ENCODE measurements at places on chromosomes 1 and 21.

DNA sequence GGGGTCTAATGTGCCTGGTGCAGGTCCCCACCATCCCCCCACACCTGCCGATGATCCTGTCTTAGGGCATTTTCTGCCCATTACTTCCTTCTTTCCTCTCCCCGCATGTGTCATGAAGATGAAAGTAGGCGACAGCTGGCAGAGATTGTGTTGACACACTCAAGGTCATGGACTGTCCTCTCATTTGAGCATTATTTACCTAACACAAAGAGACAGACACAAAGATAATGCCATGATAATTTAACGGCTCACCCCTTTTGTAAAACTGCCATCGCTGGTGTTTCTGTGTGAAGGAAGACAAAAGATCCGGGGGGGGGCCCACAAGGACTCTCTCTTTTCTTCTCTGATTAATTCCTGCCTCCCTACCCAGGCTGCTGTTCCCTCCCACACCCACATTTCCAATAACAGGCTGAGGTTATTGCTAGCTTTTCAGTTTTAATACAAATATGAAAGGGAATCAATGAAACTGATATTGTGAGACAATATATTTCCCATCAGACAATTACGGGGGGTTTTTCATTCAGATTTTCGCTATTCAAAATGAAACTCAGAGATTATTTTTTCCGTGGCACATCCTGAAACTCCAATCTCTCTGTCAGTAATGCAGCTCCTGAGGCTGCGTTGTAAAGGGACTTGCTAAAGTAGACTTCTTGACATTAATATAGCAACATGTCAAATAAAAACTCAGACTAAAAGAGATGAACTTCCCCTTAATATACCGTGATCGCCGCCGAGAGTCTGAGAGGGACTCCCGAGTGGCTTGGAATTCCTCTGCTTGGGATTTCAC, 561.1 kb downstream of the NPHP4 start:
- no peak for DNase-seq

- no peak for DNase-seq
These were observed 146.9 kb upstream of the DUSP10 start for GRCh38 chr1:221888801-221889200.

DNA sequence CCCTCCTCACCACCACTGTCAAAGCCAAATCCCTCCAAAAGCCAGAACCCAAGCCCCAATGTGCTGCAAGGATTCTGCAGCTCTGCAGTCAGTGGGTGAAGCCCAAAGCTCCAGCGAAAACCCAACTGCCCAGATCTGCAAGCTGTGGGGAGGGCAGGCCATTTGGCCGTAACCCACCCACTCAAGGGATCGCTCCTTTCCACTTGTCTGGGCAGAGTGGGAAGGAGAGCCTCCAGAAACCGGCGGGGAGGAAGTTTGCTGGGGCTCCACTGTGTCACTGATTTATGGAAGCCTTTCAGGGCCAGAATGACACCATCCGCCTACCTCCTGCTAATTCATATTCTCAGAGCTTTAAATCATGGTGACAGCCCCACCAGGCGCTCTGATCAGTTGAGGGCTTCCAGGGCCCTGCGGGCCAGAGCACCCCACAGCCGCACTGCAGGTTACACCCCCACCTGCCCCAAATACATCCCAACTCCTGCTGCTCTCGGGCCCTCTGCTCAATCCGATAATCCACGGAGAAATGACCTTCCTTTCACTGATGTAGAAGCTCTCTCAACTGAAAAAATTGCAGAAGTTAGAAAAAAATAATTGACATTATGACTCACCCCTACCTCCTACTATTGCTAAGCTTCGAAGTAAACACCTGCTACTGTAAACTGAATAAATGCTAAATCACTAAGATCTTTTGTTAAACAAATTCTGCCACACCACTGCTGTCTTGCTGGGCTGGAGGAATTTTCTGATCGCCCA, 40.6 kb upstream of the RAB4A start:
- no peak for DNase-seq

GRCh38 chr1:14914351-14914988, 239.1 kb upstream of the TMEM51 start:
- DNase-seq = no peak

GRCh38 chr1:9345922-9346321, 53.2 kb downstream of the SPSB1 start:
- no peak for DNase-seq

- DNase-seq = no peak
These were observed 595 bp downstream of the CRYBG2 start for GRCh38 chr1:26353210-26353859.

GRCh38 chr21:45989355-45990048, 7.9 kb downstream of the COL6A1 start:
- no peak for DNase-seq

GRCh38 chr1:246609632-246610031, 43.4 kb downstream of the CNST start:
- DNase-seq = no peak

- no peak for DNase-seq
These were observed 26.5 kb downstream of the ECE1 start for GRCh38 chr1:21263653-21264225.

DNA sequence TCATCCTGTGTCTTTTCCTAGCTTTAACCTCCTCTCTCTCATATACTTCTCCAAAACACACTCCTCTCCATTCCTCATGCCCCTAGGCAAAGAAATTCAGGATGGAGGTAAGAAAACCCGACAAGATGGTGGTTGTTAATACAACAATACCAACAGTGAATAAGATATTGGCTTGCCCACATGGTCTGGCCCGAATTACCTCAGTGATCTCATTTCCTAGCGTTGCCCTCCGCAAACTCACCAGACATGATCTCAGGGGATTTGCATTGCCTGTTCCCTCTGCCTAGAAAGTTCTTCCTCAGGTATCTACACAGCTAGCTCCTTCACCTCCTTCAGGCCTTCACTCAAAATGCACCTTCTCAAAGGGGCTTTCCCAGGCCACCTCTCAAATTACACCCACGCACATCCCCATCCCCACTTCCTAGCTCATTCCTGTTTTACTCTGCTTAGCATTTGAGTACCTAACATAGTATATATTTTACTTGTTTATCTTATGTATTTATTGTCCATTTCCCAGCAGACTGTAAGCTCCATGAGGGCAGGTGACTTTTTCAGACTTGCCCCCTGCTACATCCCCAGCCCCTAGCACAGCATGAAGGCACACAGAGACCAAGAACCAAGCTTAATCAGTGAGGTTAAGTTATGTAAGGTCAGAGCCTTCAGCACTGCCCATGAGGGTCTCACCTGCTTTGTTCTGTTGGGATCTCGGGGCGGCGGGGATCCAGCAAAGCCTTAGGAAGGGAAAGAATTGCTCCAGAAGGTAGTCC, 10.2 kb upstream of the UBR4 start:
- no peak for DNase-seq

DNA sequence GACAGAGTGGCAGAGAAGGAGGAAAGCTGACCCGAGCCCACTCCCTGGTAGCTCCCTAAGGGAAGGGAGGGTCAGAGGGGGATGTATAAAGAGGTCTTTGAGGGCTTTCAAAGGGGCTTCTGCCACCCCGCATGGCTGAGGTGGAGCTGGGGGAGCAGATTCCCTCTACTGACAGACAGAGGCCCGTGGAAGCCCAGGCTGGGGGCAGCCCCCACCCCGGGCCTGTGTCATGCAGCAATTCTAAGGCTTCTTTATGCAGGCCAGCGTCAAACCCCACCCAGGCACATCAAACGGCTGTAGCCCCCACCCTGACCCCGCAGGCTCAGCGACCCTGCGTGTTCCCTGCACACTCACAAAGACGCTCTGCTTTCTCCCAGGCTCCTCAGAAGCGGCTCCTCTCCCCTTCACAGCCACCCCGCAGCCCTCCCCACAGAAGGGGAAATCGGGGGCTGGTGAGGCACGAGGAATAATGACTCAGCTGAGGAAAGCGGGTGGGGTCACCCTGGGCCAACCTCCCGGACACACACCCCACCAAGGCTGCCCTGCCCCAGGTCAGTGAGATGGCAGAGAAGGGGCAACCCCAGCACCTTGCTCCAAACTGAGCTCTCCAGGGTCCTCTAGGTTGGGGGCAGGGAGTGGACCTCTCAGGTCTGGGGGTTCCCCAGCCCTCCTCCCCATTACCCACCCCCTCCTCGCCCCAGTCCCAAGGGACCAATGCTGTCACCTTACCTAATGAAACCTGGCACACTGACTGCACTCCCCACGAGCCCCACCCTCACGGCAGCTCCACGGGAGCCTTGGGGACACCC, 10.8 kb downstream of the SLC45A3 start:
- DNase-seq = no peak

GRCh38 chr1:224203243-224204016, 20.4 kb downstream of the DEGS1 start:
- DNase-seq = peak; percentile 98

DNA sequence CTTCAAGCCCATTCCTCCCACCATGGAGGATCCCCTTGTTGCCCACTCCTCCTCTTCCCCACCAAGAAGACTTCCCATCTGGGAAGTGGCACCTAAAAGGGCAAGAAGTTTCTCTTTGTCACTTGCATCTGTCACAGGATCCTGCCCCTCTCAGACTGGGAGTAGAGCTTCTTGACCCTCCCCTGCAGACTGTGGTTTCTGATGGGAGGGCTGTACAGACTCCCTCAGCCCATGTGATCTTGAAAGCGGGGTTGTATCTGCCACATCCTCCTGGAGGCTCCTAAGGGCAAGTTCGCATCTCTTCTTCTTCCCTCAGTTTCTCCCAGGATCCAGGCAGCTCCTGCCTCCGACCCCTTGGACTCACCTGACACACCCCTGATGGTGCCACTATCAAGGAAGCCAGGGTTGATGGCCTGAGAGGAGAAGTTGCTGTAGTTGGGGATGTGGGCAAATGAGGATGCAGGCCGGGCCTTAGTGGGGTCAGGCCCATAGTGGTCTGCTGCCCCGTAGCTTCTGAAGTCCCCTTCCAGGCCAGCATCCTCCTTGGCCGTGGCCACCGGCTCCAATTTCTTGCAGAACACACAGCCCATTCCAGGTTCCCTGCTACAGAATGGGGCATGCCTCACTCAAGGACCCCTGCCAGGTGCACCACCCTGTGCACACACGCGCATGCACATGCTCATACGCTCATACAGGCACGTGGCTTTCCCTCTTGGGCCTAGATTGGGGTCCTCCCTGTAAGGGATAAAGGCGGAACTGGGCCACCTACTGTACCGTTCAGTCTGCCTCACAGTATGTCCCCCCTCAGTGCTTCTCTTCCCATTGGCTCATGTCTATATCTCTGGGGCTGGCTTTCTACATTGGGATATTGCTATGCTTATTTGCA, 11.4 kb downstream of the FGR start:
- no peak for DNase-seq

- no peak for DNase-seq
These were observed 2.4 kb downstream of the NECAP2 start for GRCh38 chr1:16442941-16443340.

GRCh38 chr1:200786788-200787187, 48.1 kb downstream of the CAMSAP2 start:
- no peak for DNase-seq

- no peak for DNase-seq
These were observed 72.7 kb downstream of the MAST2 start for GRCh38 chr1:45876000-45876617.

DNA sequence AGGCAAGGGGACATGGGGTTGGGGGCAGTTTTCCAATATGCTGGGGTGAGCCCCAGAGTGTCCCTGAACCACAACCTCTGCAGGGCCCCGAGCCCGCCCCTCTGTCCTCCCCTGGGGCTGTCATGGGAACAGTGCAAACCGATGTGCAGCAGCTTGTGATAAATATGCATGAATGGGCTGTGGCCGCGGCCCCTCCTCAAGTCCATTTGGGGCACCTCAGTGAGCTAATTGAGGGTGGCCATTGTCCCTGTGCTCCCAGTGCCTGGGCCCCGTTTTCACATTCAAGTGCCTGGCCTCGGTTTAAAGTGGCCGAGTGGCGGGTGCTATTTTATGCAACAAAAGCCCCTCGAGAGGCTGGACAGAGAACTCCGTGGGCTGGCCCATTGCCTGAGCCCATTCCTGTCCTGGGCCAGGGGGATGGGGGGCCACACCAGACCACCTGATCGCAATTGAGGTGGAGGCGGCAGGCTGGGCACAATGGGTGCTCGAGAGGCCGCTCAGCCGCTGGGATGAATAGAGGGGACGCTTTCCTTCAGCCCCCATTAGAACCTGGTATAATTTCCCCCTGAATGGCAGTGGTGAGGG, 193.7 kb downstream of the FOXD2 start:
- no peak for DNase-seq

DNA sequence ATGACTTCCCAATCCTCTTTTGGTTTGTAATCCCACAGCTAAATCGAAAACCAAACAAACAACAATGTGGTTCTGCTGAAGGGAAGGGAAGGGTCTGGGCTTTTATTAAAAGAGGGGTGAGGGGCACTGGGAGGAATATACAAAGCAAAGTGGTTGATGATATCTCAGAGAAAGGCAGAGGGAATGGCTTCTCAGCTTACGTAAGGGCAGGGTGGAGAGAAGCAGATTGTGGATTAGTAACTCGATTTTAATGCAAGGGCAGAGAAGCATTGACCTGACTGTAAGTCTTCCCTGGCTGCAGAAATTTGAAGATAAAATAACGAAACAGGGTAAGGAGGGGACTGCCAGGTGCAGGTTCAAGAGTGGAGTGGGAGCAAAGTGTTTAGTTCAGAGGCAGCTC, 438.2 kb upstream of the LRRC7 start:
- no peak for DNase-seq

- DNase-seq = no peak
These were observed 74.7 kb downstream of the ALG6 start for GRCh38 chr1:63442141-63442475.

DNA sequence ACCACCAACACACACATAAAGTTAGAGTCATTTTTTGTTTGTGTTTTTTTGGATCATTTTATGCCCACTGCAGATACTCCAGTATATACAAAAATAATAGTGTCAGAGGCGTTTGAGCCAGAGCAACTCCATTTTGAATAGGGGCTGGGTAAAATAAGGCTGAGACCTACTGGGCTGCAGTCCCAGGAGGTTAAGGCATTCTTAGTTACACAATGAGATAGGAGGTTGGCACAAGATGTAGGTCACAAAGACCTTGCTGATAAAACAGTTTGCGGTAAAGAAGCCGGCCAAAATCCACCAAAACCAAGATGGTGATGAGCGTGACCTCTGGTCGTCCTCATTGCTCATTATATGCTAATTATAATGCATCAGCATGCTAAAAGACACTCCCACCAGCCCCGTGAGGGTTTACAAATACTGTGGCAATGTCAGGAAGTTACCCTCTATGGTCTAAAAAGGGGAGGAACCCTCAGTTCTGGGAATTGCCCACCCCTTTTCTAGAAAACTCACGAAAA, 40.6 kb downstream of the GJA5 start:
- DNase-seq = no peak

DNA sequence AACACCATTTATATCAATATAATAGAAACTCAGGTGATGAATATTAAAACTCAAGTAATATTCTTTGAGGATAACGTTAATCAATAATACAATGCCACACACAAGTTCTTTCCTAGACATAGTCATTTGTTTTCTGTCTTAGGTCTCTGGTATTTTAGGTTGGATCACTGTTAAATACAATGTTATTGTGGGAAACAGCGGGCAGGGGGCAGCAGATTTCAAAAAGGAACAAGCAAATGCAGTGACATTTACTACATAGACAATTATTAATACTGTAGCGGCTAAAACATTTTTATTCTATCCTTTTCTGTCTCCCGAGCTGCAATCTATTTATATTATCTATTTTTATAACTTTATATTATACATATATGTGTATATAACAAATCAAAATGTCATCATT, 186.4 kb upstream of the ZNHIT6 start:
- peak; percentile 48 for DNase-seq
